CD8-positive, alpha-beta T cell (primary cell): ENCODE measurements at places on chromosomes 11 and 22.
A peak's percentile ranks its signal among the peaks of the same experiment; 100 is the strongest.

- no peak for DNase-seq
These were observed 16.1 kb upstream of the NRIP3 start for GRCh38 chr11:9019861-9020260.

GRCh38 chr11:44823006-44823405 is 96.2 kb downstream of the TSPAN18 start:
- no peak for DNase-seq

- no peak for DNase-seq
These were observed 36.0 kb downstream of the SLN start for GRCh38 chr11:107675902-107676301.

- DNase-seq = no peak
These were observed 276.2 kb downstream of the BRD1 start for GRCh38 chr22:49551446-49551845.

GRCh38 chr11:5746614-5747013 is 7.4 kb upstream of the OR52N4 start:
- DNase-seq = no peak

DNA sequence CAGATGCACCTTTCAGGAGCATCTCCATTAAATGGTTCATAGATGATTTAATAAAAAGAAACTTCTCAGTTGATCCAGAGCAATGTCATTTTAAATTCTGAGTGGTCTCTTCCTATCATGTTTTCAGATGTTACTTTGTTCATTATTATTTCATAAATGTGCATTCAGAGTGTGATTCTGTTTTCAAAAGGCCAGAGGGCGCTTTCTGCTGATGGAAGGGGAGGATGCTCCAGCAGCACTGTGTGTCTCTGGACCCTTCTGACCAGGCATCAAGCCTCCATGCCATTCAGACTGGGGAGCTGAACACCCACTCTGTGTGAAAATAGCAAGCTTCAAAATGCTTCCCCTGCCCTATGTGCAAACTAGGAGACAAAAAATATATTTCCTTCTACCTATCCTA is 23.9 kb upstream of the CRTAM start:
- DNase-seq = no peak

DNA sequence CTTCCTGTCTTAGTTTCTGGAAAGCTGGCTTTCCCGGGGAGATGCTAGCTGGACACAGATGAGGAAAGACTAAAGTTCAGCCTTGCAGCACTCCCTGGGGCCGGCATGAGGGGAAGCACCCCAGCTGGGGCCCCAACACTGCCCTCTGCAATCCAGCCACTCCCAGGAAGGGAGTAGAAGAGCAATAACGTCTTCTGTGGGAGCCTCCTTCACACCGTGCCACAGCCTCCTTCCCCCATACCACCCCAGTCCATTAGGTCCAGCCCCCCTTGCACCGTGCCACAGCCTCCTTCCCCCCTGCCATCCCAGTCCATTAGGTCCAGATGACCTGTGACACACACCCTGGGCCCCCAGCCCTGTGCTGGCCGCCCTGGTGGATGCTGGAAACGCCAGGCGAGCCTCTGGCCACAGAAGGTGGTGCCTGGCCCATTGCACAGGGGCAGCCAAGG is 44.1 kb upstream of the PRDM11 start:
- no peak for DNase-seq

DNA sequence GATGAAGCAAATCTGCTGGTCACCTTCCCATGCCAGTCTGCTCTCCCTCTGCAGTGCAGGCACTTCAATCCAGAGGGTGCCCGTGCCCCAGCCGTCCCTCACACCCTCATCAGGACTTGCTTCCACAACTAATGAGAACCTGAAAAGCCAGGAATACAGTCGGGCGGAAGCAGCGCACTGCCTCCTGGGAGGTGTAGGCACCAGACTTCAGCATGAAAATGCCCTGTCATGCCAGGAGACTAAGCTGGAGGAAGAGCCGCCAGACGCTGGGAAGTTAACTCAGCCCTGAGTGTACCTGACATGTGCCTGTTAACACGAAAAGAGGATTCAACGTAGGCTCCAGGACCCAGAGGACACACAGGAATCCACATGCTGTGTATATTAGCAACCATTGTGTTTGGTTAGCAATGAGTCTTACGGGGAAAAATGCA is 40.1 kb upstream of the FLI1 start:
- no peak for DNase-seq

GRCh38 chr22:46693634-46694415 is 44.2 kb downstream of the CERK start:
- no peak for DNase-seq

GRCh38 chr11:132504501-132505041 is 1027.7 kb downstream of the OPCML start:
- DNase-seq = no peak

DNA sequence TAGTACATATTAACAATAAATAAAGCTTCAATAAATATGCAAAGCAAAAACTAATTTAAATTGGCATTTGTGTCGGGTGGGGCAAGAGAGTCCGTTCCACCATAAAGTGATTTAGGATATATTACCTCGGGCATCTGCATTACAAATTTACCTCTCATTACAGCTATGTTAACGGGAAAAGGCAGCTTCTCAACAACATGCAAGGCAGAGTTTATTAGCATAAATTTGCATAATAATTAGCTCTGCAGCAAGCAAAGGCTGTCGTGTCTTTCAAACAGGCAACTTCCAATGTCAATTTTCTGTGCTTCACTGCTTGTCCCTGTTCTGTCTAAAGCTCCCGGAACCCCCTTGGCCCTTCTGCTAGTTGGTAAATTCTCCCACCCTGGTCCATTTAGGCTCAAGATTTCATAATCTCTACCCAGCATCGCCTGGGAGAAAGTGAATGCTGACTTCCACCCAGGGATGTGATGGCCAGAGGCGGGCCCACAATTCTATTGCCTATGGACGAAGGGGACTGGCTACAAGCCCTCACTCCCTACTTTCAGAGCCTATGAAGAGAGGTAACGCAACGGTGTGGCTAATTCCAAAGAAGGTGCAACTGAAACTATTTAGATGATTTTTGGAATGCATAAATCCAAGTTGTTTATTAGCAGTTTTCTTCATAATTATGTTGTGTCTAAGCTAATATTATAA is 462.1 kb downstream of the OPCML start:
- no peak for DNase-seq

DNA sequence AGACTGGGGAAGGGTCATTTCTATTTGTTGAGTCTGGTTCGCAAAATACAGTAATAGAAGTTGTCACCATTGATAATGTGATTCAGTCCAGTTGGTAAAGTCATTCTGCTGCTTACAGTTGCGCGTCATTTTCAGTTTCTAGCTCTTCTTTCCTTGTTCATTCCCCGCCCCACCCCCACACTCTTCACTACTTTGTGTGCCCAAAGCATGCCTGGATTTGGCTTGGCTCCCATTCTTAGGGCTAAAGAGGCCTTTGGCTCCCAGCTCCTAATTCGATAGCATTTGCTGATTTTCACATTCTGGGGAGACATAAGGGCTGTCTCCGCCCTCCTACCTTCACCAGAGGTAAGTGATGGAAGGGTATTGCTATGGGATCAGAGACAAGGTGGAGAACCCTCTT is 43.0 kb downstream of the CECR2 start:
- no peak for DNase-seq

DNA sequence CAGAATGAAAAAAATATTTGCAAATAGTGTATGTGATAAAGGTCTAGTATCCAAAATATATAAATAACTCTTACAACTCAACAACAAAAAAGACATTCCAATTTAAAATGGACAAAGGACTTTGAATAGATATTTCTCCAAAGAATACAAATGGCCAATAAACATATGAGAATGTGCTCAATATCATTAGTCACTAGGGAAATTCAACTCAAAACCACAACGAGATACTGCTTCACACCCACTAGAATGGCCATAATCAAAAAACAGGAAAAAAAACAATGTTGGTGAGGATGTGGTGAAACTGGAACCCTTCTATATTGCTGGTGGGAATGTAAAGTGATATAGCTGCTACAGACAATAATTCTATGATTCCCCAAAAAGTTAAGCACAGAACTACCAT is 38.6 kb upstream of the RPS13 start:
- DNase-seq = peak; percentile 11
